ENCODE measurements at places on chromosomes 11 and 22.

DNA sequence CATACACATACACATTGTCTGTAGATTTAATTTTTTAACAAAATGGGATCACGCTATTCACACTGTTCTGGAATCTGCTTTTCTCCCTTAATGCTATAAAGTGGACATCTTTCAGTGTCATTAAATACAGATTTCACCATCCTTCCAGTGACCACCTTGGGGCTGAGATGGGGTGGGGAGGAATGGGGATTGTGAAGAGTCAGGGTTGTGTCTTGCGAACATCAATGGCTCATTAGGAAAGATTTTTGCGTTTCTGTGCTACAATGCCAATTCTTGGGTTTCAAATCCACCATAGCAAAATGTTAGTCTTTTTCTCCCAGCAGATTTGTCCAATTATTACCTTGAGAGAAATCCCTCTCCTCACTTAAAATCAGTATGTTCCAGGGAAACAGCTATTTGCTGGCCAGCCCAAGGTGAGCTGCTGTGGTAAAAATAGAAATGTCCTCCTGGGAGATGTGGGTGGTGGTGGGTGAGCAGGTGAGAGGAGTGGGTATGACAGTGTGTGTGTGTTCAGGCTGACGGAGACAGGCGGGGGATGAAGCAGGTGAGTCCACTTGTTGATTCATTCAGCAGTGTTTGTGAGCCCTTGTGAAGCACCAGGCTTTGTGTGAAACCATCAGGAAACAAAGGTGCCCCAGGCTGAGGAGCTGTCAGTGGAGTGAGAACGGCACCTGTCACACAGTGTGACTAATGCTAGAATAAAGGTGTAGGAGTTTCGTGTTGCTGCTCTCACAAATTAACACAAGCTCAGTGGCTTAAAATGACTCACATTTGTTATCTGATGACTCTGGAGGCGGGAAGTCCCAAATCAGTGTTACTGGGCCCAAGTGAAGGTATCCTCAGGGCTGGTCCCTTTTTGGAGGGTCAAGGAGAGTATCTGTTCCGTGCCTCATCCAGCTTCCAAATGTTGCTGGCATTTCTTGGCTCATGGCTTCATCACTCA, 1.7 kb upstream of the CBX6 start:
- DNase-seq, result no peak

DNA sequence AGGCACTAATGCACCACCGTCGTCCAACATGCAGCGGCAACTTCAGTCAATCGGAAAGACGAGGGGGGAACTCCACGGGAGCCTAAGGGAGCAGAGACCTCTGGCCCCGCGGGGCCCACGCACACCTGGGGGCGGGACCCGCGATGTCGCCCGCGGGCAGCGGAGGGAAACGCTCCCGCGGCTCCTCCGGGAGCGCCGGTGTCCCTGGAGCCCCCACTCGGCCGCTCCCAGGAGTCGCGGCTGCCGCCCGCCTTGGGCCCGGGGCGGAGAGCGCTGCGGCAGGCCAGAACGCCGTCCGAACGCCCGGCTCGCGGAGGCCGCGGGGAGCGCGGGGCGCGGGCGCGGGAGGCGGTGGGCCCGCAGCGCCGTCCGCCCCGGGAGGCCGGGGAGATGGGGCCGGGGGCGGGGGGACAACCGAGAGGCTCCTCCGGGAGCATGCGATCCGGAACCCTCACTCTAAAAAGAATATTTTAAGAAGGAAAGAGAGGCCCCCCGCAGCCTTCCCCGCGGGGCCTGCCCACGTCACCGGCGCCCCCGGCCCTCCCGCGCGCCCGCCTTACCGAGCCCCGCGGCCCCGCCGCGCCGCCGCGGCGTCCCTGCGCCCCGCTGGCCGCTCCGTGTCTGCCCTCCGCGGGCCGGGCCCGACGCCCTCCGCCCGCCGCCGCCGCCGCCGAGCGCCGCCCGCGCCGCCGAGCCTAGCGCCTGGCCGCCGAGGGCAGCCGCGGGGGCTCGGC, 86.6 kb upstream of the ARHGAP32 start:
- DNase-seq, result peak; percentile 68

GRCh38 chr11:2302896-2303626, 1.2 kb downstream of the TSPAN32 start:
- no peak for DNase-seq

DNA sequence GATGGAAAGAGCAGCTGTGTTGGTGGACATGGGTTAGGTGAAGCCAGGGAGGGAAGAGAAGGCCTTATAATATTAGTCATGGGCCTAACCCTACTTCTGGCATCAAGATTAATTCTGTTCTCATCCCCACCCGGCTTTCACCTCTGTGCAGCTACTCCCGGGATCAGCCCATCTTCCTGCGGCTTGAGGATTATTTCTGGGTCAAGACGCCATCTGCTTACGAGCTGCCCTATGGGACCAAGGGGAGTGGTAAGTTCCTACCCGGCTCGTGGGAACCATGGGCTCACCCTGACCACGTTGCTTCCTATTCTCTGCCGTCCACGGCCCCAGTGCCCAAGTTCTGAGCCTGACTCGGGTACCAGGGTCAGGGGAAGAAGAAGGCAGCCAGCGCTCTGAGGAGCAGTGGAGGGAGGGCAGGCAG, 51.6 kb downstream of the ST3GAL4 start:
- no peak for DNase-seq

DNA sequence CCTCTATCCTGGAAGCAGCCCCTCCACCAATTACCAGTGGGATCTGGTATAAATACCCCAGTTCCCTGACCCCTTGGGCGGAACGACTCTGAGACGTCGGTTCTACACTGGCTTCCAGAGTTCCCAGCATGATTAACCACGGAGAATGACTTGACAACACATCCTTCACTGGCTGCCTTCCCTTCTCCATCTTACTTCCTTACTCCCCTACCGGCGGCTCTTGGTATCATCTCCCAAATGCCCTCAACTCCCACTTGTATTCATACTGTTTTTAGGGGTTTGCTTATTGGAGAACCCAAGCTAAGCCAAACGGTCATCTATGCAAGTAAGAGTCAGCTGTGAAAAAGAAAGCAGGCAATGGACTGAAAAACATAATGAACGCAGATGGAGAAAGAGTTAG, 56.1 kb downstream of the APOL3 start:
- no peak for DNase-seq

DNA sequence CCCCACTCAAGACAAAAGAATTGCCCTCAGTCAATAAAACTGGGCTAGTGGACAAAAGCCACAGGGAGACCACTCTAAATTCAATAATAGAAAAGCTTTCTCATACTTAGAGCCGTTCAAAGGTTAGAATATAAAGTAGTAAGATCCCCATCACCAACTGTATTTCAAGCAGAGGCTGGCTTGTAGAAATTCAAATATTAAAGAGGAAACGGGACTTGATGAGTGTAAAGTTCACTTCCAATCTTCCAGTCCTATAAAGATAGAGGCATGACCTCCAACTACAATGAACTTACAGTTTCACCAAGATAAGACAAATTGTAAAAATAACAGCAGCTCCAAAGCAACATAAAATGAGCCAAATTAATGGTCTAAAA, 70.4 kb downstream of the CCDC34 start:
- DNase-seq, result no peak

GRCh38 chr11:15816260-15816871, 540.0 kb downstream of the SOX6 start:
- no peak for DNase-seq

DNA sequence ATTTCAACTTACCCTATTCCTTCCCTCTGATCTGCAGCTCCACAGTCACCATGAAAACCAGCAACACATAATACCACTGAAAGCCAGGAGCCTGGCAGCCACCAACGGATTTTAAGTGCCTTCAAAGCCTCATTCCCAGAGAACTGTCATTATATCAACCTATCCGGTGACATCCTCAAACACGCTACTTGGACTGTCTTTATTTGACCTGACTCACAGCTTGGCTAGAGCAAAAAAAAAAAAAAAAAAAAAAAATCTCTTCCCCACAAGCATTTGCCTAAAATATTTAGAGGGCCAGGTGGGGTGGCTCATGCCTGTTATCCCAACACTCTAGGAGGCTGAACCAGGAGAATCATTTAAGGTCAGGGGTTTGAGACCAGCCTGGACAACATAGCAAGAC, 32.4 kb upstream of the ARHGAP32 start:
- DNase-seq, result no peak

DNA sequence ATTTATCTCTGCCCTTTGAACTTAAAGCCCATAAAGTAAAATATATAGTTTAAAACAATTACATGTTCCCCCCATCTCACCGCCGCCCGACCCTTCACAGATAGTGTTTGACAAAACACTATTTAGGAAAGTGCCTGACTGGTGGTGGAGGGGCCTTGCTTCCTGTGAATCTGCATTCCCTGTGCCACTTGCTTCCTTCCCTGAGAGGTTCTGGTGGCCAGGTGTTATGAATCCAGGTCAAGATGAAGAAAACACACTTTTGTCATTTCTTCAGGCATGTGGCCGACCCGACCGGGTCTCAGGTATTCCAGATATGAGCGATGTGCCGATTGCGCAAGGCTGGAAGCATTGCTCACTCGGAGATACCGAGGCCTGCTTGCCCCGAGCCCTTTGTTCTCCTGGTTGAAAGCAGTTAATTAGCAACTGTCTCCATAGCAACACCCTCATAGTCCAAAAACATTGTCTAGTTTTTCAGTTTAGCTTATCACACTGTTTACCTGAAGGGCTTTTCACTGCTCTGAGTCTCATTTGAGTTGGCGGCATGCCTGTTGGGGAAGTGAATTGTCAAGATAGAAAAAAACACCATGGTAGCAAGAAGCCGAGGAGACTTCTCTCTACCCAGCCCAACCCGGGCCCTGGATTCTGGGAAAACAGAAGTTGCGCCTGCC, 128.3 kb downstream of the TEAD1 start:
- DNase-seq, result peak; percentile 54

DNA sequence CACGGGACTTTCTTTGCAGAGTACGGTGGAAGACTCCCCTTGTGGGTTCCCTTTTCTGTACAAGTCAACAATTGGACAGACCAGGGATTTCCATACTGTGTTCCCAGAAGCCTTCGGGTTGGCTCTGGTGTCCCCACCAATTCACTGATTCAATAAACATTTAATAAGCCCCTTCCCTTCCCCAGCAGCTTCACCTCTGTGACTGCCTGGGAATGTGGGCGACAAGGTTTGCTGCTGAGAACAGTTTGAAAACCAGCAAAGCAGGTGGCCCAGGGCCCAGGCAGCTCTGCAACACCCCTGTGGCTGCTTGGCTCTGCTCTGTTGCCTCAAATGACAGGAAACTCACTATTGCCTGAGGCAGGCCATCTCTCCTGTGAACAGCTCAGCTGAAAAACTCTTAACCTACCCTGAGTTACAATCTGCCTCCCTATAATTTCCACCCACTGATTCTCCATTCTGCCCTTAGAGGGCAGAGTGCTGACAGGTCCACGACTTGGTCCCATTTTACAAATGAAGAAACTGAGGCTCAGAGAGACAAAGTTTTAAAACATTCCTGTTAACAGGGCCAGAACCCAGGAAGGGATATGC, 10.4 kb downstream of the ADORA2A start:
- DNase-seq, result no peak

DNA sequence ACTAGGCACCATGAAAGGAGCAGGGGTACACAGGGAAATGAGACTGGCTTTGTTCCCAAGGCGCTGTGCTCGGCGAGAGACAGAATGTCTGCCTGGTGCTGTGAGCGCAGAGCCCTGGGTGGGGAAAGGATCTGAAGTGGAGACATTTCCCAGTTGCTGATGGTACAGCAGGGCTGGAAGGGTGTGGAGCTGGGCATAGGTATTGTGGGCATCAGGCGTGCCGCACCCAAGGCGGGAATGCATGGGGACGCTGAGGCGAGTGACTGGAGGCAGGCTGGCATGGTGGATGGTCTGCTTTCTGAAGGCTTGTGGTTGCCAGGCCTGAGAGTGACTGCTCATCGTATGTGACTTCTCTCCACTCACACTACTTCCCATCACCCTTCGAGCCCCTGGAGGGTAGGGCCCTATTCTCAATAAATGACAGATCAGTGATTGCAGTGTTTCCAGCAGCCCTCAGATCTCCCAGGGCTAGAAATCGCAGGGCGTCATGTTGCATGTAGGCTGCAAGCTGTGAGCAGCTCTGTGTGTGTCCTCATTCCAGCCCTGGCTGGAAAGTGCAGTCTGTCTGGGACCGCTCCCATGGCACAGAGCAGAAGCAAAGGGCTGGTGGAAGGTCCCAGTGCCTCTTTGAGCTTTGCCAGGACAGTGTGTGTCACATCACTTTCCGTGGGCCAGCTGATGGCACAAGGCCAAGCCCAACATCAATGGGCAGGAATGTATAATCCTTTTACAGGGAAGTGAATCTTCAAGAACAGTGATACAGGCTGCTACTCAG, 67.7 kb downstream of the TBC1D22A start:
- DNase-seq, result peak; percentile 67

DNA sequence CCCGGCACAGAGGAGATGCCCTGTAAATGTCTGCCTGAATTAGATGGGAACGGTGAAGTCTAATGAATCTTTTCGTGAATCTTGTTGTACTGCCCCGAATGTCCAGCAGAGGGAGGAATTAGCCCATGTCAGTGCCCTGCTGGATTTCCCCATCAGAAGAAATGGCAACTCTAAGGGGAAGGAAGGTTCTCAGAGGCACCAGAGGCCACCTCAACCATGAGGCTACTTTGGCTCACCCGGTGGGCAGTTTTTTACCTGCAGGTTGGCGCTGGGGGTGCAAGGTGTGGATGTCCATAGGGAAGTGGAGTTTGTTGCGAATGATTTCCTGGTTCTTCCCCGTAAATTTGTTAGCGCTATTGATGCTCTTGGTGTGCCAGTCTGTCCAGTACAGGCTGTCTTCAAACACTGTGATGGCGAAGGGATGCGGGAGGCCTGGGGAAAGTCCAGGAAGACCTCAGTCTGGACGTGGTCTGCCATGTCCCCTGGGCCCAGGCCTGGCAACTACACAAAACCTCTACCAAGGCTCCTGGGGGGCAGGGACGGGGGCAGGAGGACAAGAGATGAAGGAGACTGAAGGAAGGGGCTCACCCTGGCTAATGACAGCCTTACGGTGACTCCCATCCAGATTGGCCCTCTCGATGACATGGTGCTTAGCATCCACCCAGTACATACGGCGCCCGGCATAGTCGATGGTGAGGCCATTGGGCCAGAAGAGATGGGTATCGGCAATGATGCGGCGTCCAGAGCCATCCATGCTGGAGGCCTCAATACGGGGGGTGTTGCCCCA, 28.5 kb downstream of the LRP4 start:
- DNase-seq, result peak; percentile 46

DNA sequence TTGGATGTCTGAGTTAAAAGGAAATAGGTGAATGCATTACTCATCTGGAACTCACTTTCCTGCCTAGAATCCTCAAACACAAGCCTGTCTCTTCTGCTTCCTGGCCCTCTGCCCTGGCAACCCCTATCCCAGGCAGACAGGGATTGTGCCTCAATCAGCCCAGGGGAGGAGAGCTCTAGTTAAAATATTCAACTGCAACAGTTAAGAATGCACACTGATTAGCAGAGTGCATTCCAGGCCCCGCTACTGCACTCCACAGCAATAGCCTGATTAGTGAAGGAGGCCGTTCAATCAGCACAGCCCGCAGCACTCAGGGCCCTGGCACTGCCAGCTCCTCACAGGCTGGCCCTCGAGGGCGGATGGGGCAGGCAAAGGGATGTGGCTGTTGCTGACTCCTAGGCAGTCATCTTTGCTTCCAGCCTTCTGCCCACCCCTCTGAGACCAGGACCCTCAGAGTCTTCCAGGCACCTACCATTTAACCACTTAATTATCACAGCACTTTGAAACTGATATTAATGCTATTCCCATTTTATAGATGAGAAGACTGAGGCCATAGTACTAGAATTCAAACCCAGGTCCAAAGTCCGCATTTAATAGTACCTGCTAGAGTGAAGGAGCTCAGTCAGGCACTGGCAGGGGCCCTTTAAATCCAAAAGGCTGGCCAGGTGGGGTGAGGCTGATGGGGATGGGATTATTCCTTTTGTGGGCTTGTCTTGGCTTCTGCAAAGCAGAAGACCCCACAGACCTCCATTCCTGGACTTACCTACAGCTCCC, 435.3 kb downstream of the SOX6 start:
- DNase-seq, result no peak

- no peak for DNase-seq
Measured at GRCh38 chr11:75292943-75293342, 52.4 kb downstream of the TPBGL start.

Data from foreskin fibroblast (primary cell).